Right atrium auricular region (tissue), 2 donors: ENCODE measurements at places on chromosomes 11 and 22. TPM values are rescaled to one million over a fixed set of nuclear protein-coding genes. Genes with fewer than 3 reads are reported as not detected.

The IGLL1 gene
- not detected for total RNA-seq

The RAB30 gene
- total RNA-seq, result 19.0 TPM

The RDX gene
- total RNA-seq, result 78.5 TPM

The OR52I2 gene
- total RNA-seq, result not detected

GRCh38 chr11:112225753-112226061, 521 bp upstream of the PTS start:
- H3K36me3 ChIP-seq, result peaks cover 15% of the 10 kb centered on the region
- no peaks in the 10 kb centered on the region for H3K4me1 ChIP-seq
- H3K27ac ChIP-seq, result peak overlapping the region; percentile 98
- H3K27me3 ChIP-seq, result no peaks in the 10 kb centered on the region

GRCh38 chr11:38038777-38039176, 1440.7 kb upstream of the RAG2 start:
- no peaks in the 10 kb centered on the region for H3K27me3 ChIP-seq
- H3K4me3 ChIP-seq, result no peak overlapping the region
- H3K36me3 ChIP-seq, result no peaks in the 10 kb centered on the region
- no peaks in the 10 kb centered on the region for H3K4me1 ChIP-seq
- no peak overlapping the region for H3K27ac ChIP-seq
- DNase-seq, result no peak

DNA sequence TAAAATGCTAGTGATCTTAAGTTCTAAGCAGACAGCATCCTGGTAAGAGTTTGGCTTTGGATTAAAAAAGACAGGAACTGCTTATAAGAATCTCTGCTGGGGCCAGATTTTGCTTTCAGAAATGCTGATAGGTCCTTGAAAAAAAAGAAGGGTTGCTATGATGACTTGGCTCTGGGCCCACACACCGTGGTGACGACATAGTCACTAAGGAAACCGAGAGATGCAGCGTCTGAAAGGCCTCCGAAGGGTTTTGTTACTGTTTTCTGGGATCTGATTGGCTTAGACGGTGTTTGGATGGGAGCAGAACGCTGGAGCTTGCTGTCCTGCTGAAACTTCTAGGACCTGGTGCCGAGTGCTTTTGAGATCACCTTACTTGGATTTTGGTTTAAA, 8.4 kb downstream of the FAM118A start:
- H3K27ac ChIP-seq, result peak overlapping the region; percentile 84
- H3K4me1 ChIP-seq, result no peaks in the 10 kb centered on the region
- peaks cover 2% of the 10 kb centered on the region for H3K36me3 ChIP-seq
- no peak overlapping the region for H3K4me3 ChIP-seq

- no peak overlapping the region for H3K4me3 ChIP-seq
- H3K27ac ChIP-seq, result no peak overlapping the region
- no peaks in the 10 kb centered on the region for H3K36me3 ChIP-seq
- no peaks in the 10 kb centered on the region for H3K27me3 ChIP-seq
- no peaks in the 10 kb centered on the region for H3K4me1 ChIP-seq
- DNase-seq, result no peak
Observed at GRCh38 chr11:1067812-1068496, 6.7 kb upstream of the MUC2 start.

DNA sequence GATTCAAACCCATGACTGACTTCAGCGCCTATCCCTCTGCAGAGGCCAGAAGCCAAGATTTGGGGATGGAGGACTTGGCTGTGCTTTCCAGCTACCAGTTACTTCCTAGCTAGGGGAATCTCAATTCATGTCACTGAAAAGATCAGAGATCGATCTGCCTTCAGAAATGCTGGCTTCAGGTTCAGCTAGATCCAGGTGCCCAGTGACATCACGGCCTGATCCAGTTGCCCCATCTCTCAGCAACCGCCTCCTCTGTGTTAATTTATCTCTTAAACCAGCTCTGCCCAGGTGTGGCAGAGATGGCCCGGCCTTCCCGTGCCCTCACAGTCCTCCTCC, 24.2 kb downstream of the CYTH4 start:
- H3K4me3 ChIP-seq, result no peak overlapping the region
- peaks cover 34% of the 10 kb centered on the region for H3K4me1 ChIP-seq
- peak overlapping the region; percentile 64 for H3K27ac ChIP-seq
- H3K36me3 ChIP-seq, result no peaks in the 10 kb centered on the region
- no peak for DNase-seq
- H3K27me3 ChIP-seq, result no peaks in the 10 kb centered on the region

DNA sequence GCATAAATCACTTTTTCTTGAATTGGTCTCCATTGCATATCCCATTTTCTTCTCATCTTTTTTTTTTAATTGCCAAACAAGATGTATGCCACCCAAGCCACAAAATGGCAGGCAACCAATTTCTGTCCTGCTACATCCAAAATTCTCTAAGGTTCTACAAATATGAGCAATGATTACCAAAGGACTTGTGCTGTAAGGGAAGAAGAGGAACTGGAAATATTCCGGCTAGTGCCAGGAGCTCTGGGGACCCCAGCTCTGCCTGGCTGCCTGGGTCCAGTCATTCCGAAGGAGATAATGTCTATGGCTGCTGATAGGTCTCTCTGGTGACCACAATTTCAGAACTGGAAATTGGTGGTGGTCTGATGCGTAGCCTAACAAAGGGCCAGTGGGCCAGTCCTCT, 17.1 kb upstream of the SNX32 start:
- no peaks in the 10 kb centered on the region for H3K27me3 ChIP-seq
- no peaks in the 10 kb centered on the region for H3K36me3 ChIP-seq
- DNase-seq, result no peak
- no peak overlapping the region for H3K4me3 ChIP-seq
- H3K27ac ChIP-seq, result no peak overlapping the region
- peaks cover 8% of the 10 kb centered on the region for H3K4me1 ChIP-seq

DNA sequence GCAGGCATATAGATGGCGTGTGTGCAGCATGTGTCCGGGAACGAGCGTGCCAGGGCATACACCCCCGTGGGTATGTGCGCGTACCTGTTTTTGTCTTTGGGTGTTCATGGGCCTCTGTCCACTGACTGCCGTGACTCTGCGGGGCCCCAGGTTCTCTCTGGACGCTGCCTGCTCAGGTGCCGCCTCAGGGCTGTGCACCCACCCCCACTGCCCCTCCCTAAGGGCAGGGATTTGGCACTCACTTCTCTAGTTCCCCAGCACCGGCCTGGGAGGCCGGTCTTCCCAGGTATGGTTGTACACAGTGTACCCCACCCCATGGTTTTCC, 111.5 kb downstream of the ST3GAL4 start:
- H3K4me1 ChIP-seq, result peaks cover 28% of the 10 kb centered on the region
- H3K27me3 ChIP-seq, result no peaks in the 10 kb centered on the region
- no peaks in the 10 kb centered on the region for H3K36me3 ChIP-seq
- no peak overlapping the region for H3K4me3 ChIP-seq
- no peak for DNase-seq

- no peak overlapping the region for H3K4me3 ChIP-seq
- H3K36me3 ChIP-seq, result no peaks in the 10 kb centered on the region
- DNase-seq, result no peak
- no peaks in the 10 kb centered on the region for H3K27me3 ChIP-seq
- H3K27ac ChIP-seq, result no peak overlapping the region
Observed at GRCh38 chr11:110130642-110131238, 37.5 kb downstream of the ZC3H12C start.
